ENCODE measurements at places on chromosomes 2 and 18.

- no peak for DNase-seq
Measured at GRCh38 chr2:223176970-223177369, 125.0 kb downstream of the KCNE4 start.

- no peak for DNase-seq
Measured at GRCh38 chr2:175309799-175310198, 128.3 kb upstream of the ATP5MC3 start.

GRCh38 chr2:112893752-112894151, 17.2 kb upstream of the IL37 start:
- DNase-seq, result no peak

DNA sequence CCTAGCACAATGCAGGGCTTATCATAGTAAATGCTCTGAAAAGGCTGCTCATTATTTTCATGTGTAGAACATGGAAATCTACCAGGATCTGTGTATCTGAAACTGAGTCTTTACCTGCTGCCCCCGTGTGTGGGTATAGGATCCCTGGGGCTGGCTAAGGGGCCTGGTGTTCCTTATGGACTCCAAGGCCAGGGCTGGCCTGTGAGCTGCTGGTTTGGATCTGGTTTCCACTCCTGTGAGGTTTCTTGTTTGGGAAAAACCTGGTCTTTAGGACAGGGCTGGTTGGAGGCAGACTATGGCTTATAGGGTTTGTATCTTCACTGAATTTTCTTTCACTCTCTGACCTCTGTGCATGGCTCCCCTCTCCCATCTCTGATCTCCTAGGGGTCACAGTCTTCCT, 80.8 kb downstream of the DYSF start:
- DNase-seq, result no peak

DNA sequence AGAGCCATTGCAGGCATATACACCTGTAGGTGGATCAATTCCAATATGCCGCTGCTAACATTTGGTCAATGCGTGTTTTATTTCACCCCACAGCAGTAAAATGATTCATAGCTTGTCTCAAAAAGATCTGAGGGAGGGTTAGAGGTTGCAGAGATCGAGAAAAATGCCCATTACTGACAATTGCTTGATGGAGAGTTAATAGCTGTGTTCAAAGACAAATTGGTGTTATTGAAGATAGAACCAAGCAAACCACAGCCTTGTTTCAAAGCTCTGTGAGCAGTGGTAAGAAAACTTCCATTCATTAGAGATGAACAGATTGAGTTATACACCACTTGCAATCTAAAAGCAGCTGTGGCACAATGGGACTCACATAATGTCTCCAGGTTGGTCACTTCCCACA, 95.4 kb downstream of the KCNE4 start:
- no peak for DNase-seq

All from CD4-positive, alpha-beta memory T cell (primary cell).